ENCODE measurements at places on chromosomes 1 and 21.
A peak's percentile ranks its signal among the peaks of the same experiment; 100 is the strongest.

DNA sequence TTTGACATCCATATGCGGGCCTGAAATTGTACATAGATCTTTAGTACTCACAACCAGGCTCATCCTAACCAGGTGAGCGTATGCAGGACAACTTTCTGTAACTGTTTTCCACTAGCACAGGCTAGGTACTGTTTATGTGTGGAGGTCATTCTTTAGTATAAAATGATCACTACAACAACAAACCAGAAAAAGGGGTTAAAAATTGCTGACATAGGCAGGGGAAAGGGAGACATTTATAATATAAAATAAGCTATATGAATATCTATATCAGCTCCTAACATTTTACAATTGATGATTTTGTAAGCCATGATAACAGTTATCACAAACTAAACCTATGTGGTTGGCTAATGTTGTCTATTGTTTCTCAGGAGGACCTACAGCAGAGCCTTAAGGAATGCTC lies 37.6 kb downstream of the RGS5 start:
- DNase-seq = no peak

GRCh38 chr1:56658254-56658653 lies 13.1 kb downstream of the PRKAA2 start:
- no peak for DNase-seq

DNA sequence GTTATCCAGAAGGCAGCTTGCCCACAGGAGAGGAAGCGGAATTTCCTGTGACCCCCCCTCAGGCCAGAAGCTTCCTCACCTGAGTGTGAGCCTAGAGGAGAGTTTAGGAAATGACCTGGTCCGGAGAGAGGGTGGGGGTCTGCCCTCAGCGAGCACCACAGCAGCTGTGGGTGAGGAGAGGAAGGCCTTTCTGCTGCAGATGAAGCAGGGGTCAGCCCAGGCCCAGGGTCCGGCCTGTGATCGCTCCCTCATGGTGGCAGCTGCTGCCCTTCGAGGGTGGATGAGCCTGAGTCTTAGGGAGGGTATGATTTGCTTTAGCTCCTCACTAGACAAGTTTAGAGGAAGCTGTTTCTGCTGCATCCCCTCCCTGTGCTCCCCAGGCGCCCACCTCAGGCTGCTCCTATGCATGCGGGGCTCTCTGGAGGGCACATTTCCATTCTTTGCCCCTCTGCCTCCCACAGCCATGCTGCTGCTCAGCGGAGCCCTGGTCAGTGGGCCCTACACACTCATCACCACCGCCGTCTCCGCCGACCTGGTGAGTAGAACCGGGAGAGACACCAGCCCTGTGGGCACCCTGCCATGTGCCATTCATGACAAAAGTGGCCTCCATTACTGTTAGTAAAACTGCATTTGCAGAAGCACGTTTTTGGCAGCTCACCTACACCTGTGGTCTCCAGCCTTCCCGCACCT lies 53.0 kb downstream of the SLC37A1 start:
- DNase-seq = no peak

DNA sequence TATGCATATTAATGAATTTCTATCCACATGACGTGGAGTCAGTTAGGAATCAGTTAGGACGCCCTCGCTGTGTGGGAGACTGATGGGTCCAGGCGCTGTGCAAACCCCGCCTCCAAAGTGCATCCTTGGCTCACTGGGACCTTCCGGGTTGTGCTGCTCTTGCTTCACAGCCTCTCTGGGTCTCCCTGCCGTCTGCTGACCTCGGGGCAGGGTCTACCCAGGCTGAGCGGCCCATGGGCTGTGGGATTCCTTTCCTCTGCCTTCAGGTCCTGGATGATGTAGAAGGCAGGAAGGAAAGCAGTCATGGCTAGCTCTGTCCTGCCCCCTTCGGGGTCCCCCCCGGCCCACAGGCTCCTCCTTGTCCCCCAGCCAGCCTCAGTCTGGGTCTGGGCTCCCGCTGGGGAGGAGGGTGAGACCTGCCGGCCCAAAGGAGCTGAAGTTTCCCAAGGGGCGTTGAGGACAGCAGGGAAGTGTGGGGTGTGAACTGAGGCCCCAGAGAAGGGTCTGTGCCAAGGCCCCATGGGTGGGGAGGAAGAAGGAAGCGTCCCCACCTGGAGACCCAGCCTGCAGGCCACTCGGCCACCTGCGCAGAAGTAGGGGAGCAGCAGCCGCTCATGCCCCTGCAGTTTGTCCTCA lies 24.6 kb upstream of the CDK11A start:
- DNase-seq = peak; percentile 53

DNA sequence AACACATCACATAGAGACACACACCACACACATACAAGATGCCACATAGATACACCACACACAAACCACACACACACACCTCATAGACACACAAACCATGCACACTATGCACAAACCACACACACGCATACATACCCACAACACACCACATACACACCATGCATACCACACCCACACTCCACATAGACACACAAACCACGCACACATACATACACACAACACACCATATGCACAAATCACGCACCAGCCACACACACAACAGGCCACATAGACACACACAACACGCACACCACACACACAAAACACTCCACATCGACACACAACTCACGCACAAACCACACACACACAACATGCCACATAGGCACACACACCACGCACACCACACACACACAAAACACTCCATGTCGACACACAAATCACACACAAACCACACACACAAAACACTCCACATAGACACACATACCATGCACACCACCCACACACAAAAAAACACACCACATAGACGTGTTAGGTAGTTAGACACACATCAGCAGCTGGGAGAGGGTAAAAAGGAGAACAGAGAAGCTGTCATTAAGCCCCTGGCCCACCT lies 49.5 kb upstream of the SLC19A1 start:
- no peak for DNase-seq

- DNase-seq = no peak
Measured at GRCh38 chr1:220825819-220826551, 39.3 kb downstream of the MTARC1 start.

- DNase-seq = no peak
Measured at GRCh38 chr1:10613340-10613739, 138.6 kb downstream of the PEX14 start.

DNA sequence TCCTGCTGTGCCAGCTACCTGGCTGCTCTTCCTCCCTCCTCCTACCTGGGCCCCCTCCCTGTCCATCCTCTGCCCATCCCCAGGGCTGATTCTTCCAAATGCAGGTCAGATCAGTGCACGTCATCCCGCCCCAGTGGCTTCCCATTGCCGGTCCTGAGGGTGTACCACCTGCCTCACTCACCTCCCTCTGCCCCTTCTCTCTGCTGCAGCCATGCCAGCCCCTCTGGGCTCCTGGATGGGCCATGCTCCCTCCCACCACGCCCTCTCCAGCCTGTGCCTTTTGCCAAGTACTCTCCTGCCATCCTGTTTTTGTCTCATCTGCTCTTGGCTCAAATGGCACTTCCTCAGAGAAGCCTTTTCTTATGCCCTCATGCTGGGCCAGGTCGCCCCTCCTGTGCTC lies 95.8 kb downstream of the ARHGEF10L start:
- no peak for DNase-seq

DNA sequence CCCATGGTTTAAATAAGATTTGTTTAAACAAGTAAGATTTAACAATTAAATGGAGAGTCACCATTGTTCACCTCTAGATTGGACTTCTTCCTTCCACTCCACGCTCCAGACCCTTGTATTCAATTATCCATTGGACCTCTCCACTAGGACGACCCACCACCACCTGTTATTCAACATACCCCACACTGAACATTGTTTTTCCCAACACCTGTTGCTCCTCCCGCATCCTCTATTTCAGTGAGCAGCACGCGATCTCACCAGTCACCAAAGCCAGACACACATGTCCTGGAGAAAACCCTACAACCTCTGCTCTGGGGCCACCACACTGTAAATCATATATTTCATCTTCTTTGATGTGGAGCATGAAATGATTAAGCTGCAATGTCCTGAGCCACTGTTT lies 28.6 kb downstream of the ATP8B2 start:
- no peak for DNase-seq

DNA sequence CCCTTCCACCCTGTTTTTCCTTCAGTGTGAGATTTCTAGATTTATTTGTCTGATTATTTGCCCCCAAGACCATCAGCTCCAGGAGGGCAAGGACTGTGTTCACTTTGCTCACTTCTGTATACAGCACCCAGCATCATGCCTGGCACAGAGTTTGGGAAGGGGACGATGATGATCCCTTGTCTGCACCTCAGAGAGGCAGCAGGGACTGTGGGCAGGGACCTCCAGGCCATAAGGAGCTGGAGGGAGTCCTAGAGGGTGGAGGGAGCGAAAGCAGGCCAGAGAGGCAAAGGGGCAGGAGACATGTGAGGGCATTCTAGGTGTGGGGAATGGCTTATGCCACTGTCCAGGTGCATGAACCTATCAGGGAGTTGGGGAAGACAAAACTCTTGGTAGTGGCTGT lies 32.8 kb downstream of the H3-3A start:
- no peak for DNase-seq

DNA sequence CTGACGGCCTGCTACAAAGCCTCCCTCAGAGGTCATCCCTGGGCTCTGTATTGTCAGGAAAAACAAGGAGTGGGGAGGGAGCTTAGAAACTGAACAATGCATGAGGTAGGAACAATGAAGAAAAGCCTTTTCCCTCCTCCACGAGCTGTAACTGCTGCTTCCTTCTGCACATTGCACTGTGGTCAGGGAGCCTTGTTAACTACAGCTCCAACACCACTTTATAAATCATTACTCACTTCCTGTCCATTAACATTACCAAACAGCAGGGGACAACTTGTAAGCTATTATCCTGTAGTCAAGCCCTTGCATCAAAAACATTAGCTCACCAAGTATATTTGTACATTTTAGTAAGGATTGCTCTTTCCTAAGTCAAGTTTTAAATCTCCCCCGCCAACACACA lies 336.0 kb upstream of the NR5A2 start:
- no peak for DNase-seq

DNA sequence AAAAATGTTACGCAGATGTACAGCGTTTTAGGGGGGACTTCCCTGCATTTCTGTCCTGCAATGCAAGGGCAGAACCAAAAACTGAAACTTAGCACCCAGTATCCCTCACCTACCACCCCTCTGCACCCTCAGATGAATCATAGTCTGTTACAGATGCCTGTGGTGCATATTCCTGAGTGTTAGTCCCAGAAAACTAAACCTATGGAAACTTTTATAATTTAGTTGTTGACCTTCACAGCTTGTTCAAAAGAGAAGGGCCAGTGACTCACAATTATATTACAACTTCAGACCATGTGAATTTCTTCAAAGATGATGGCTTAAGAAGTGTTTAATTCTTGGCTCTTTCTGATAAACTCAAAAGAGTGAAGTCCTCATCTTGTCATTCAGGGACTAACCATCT lies 5.8 kb downstream of the PTGER3 start:
- no peak for DNase-seq

DNA sequence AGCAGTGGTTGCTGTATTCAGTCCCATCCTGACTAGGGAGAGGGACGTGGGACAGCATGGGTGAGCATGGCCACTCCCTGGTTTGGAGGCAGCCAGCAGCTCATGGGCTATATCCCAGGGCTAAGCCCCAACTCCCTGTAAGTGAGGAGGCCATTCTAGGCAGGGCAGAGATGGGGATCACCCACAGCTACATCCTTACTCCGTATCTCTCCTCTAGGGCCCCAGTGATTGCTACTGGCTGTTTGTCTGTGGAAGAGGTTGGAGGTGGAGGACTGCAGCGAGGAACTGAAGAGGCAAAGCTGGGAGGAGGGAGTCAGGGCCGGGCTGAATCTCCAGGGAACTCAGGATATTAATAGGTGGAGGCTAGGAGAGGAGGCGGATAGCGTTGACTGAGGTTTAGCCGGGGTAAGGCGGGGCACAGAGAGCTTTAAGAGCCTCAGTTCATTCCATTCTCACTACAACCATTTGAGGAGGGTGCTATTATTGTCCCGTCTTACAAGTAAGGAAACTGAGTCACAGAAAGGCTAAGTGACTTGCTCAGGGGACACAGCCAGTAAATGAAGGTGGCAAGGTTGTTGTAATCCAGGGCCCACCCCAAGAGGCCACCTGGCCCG lies 6.8 kb downstream of the OLIG2 start:
- DNase-seq = no peak

GRCh38 chr1:201724039-201724765 lies 104.8 kb upstream of the IPO9 start:
- DNase-seq = no peak

DNA sequence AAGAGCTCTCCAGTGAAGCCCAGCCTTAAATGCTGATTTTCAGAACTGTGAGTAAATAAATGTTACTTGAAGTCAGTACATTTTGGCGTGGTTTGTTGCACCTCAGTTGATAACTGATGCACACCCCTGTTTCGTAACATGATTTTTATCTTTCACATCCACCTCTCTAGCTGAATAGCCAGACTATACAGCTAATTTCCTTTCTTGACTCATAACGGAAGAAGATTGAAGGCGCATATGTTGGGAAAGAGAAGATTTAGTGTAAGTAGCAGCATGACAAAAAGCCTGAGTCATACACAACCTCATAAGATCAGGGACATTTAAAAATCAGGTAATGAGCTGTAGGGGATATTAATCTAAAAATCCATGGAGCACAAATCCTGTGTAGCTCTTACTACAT lies 716.2 kb upstream of the ZP4 start:
- DNase-seq = no peak

DNA sequence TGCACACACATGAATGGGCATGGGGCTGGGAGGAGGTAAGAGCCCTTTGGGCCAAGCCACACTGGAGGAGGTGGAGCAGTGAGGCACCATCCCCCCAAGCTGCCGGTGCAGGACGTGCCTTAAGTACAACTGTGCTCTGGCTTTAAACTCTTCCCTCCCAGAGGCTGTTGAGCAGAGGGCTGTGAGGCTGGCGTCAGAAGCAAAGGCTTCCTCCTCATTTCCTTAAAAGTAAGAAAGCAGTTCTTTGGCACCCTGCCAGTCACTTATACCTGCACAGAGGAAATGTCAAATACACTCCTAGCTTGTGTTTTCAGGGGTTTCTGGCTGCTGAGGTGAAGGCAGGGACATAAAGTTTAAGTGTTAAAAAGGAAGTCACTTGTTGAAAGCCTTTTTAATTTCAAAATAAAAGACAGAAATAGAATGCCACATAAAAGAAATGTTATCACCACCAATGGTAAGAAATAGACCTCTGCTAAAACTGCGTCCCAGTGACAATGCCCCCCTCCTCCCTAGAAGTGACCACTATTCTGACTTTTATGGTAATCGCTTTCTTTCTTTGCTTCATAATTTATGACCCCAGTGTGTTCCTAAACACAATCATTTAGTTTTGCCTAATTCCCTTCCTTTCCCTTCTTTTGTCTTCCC lies 33.0 kb downstream of the LAMC2 start:
- no peak for DNase-seq
